ENCODE measurements at places on chromosomes 6 and 20.

DNA sequence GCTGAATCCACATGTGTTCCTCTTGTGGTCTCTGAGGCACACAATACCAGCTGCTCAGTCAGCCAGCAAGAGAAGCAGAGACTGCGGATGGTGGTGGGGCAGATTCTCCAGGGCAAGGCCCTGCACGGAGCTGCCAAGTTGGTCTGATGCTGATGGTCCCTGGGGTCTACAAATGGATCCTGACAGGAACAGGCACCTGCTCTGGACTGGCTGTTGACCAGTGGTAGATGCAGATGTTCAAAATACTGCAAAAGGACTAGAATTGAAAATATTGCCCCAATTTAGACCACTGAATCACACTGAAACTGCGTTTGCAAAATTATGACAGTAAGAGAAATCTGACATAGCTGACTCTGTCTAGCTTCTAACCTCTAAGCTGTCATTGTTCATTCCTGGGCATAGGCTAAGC, 29.6 kb upstream of the TUBB2A start:
- DNase-seq = no peak

DNA sequence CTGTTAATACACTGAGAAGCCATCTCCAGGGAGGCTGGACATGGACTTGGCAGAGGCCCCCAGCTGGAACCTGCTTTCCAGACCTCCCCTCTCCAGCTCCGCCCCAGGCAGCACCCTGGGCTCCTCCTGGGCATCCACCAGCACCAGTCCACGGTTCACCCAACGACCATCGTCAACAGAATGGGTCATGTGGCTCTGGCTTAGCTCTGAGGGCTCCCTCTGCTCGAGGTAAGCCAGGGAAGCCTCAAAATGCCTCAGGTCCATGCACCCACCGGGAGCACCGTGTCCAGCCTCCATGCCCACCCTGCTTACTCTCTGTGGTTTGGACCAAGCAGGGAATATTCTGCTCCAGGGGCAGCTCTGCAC, 40.5 kb downstream of the WDR27 start:
- no peak for DNase-seq

DNA sequence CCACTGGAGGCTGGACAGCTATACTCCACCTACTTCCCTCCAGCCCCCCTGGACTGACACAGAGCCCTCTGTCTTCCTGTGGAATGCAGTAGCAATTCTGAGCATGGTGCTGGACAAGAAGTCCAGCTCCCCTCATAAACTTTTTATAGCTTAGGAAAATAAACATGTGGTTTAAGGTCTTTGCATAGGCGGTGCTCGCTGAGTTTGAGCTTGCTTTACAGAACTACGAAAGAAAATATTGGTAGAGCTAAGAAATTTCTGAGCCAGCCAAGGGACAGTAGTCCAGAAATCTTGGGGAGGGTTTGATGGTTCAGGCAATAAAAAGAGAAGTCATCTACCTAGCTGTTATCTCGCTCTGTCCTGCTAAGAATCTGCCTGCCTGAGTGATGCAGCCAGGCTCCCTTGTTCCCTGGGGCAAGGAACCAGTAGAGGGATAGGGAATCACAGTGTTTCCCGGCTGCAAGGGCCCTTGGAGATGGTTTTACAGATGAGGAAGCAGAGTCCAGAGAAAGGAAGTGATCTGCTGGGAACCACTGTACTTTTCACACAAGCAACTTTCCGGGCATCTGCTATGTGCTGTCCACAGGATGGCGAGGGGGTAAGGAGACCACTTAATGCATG, 343.4 kb downstream of the CDC5L start:
- no peak for DNase-seq

GRCh38 chr20:36541227-36541767, at the start of gene MYL9:
Gene MYL9 (plus strand): TSS chr20:36541519. CDS start chr20:36544885, 3,366 bp downstream.
- DNase-seq = no peak

- no peak for DNase-seq
These were observed 313.0 kb upstream of the CDYL start for GRCh38 chr6:4463236-4463635.

- no peak for DNase-seq
These were observed 1.5 kb downstream of the VARS2 start for GRCh38 chr6:30915591-30915946.

GRCh38 chr6:149242883-149243282, 74.6 kb upstream of the TAB2 start:
- no peak for DNase-seq

DNA sequence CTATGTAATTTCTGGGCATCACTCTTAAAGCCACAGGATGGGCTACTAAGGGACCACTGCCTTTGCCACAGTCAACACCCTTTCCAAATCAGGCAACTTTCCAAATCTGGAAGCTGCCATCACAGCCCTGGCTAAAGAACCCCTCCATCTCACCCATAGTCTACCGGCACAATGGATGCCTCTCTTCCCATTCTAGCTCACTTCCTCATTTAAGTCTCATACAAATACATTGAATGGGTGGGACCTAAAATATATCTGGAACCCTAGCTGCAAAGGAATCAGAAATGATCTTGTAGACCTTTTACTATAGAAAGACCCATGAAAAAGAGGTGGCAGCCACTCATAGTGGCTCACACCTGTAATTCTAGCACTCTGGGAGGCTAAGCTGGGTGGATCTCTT, 3.3 kb upstream of the TREML4 start:
- DNase-seq = no peak

DNA sequence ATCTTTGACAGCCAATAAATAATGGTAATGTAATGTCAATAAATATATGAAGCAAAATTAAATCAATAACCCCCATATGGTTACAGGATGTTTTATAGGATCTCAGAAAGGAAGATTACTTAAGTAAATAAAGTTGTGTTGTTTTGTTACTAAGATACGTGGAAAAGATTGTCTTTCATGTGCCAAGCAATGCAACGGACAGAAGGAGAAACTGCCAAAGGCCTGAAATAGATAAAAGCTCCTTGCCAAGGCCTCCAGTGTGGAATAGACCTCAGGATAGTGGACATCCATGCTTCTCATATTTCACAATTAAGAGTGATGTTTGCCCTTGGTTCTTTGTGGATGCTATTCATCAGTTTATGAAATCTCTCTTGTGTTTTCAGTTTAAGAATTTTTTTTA, 16.4 kb upstream of the FNDC1 start:
- DNase-seq = no peak

DNA sequence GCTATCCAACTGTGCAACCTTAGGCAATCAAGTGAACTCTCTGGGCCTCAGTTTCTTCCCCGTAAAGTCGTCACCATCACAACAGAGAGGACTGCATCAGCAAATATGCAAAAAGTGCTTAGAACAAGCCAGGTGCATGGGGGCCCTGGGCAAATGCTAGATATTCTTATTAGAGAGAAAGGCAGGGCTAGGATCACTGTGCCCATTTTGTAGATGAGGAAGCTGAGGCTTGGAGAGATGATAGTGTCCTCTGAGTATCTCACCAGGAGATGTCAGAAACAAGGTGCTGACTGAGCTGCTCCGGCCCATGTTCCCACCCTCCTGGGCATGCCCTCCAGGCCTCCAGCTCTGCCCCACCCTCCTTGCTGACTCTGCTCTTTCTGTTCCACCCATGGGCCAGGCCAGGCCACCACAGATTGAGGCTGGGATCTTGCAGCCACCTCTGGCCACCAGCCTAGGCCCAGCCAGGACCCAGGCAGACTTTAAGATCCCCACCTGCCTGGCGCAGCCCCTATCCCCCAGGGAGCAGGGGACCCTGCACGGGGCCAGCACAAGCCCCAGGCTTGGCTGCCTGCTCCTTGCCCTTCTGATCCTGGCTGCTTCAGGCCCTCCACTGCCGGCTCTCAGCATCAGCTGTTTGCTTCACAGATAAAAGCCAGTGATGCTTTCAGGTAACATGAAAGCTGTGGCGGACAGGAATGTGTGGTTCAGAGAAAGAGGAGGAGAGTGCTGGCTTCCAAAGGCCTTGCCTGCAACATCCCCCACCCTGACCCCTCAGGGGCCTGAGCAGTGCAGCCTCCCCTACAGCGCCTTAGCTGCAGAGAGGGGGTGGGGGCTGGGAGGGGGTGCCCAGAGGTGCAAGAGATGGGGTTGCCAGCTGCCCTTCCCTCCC, 47.6 kb downstream of the GRM4 start:
- no peak for DNase-seq

GRCh38 chr20:39871013-39871412, 818.0 kb downstream of the MAFB start:
- DNase-seq = no peak

- no peak for DNase-seq
These were observed 17.9 kb downstream of the MDGA1 start for GRCh38 chr6:37679539-37680476.

GRCh38 chr6:169923468-169924464, 172.3 kb downstream of the ERMARD start:
- no peak for DNase-seq

GRCh38 chr6:149357726-149358538, 40.4 kb downstream of the TAB2 start:
- DNase-seq = no peak

- no peak for DNase-seq
These were observed 3.8 kb upstream of the LPA start for GRCh38 chr6:160667639-160668481.

DNA sequence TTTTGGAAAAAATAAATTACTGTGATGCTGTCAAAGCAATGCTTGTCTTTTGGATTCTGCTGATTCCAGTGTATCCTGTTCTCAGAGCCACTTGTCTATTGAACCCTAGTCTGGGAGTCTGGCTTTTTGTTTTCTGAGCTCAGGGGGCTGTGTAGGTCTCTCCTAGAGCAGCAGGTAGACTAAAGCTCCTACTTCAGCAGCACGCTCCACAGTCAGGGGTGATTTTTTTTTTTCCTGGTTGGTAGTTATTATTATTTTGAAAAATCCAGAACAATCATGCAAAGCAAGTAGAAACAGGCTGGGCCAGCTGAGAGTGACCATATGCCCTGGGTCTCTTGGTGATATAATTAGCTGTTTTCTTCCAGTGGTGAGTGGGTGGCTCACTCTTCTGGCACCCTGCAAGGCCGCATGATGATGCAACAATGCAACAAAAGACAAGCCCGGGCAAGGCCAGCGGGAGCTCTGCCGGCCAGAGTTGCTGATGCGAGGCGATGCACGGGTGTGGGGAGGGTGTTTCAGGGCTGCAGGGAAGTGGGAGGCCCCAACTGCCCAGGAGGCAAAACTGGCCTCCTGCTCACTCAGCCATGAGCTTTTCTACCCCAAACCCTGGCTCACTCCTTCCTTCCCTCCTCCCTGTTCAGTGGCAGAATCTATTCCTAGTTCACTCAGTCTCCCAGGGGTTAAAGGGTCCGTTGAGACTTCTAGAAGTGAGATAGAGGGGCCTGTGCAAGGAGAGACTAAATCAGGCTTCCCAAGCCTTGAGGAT, 11.5 kb upstream of the CDKN1A start:
- no peak for DNase-seq

DNA sequence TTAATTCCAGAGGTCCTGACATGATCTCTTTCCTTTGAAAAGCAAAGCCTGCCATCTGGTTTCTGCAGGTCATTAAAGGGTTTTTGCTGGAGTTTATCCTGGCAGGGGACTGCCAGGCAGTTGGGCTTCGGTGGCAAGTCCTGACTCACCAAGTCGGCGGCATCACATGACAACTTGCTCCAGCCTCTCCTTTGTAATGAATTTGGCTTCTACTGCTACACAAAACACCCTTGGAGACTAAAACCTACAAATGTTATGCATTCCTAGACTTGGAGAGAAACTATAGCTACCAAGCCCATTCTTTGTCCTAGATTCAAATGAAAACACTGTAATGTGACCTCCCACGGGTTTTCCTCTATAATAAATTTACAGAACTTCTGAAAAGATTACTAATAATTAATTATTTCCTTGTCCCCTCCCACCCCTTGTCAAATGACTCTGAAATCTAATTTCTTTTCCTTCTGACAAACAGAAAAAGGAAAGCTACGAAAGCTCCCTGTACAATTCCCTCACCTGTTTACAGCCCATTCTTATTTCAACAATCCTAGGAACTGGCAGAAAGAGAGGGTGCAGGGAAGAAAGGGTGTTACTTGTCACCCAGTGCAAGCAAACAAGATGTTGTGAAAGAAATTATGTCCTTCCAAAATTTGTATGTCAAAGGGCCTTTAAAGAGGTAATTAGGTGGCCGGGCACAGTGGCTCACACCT, 62.9 kb downstream of the QRSL1 start:
- DNase-seq = no peak

GRCh38 chr20:25340380-25340779, 50.3 kb downstream of the ABHD12 start:
- no peak for DNase-seq

DNA sequence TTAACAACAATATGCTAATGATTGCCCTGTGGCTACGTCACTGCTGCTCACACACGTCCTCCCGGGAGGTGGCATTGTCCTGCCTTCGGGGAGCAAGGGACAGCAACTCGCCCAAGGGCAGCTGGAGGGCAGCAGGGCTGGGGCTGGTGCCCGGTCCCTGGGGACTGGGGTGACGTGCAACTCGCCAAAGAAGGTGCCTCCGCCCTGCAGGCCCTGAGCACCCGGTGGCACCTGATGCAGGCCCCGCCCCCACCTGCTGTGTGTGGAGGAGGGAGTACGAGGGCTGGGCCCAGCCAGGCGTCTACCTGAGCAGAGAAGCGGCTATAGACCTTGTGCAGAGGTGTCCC, 64.8 kb upstream of the SLCO4A1 start:
- DNase-seq = no peak

GRCh38 chr20:40591536-40591935, 97.5 kb downstream of the MAFB start:
- DNase-seq = no peak

DNA sequence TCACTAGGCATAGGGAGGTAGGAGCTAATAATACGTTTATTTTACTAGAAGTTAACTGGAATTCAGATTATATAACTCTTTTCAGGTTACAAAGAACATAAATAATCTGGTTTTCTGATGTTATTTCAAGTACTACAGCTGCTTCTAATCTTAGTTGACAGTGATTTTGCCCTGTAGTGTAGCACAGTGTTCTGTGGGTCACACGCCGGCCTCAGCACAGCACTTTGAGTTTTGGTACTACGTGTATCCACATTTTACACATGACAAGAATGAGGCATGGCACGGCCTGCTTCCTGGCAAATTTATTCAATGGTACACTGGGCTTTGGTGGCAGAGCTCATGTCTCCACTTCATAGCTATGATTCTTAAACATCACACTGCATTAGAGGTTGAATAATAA, 1.1 kb downstream of the HFE start:
- DNase-seq = no peak

DNA sequence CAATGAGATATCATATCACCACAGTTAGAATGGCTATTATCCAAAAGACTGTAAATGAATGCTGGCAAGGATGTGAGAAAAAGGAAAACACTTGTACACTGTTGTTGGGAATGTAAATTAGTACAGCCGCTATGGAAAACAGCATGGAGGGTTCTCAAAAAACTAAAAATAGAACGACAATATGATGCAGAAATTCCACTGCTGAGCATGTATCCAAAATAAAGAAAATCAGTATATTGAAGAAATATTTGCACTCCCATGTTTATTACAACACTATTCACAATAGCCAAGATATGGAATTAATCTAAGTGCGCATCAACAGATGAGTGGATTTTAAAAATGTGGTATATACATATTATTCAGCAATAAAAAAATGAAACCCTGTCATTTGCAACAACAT, 898.9 kb upstream of the MAN1A1 start:
- no peak for DNase-seq

DNA sequence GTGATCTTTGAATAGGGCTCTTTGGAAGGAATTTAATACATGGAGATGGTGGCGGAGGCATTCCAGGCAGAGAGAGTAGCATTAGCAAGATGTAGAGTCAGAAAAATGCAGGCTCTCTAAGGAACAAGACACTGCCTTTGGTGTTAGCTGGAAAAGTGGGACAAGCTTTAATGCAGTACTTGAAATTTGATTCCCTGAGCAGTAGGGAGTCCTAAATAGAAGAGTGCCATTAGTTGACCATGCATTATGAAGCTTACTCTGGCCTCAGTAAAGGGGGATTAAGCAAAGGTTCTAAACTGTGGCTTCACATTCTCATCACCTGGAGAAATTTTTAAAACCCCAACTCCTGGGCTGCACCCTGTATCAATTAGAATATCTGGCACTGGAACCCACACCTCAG, 494.8 kb upstream of the SOX4 start:
- no peak for DNase-seq

All from activated T-helper 1 cell treated with Interleukin-2 at 50 U/mL for 16 hours (primary cell).